ENCODE measurements at places on chromosomes 4 and X.

DNA sequence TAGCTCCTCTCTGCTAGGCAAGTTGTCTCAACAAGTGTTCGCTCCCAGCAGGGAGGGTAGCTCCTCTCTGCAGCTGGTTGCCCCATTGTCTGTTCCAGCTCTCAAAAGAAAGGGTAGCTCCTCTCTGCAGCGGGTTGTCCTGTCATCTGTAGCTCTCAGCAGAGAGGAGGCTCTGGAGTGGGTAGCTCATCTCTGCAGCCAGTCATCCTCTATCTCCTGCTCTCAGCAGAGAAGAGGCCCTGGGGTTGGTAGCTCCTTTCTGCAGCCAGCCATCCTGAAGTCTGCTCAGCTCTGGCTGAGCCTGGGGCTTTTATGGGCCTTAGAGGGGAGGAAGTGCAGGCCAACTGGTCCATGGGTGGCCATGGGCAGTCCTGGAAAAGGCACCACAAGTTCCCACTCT lies 342.7 kb downstream of the PTTG2 start:
- DNase-seq, result no peak

GRCh38 chrX:34063616-34064015 lies 68.5 kb downstream of the FAM47A start:
- no peak for DNase-seq

DNA sequence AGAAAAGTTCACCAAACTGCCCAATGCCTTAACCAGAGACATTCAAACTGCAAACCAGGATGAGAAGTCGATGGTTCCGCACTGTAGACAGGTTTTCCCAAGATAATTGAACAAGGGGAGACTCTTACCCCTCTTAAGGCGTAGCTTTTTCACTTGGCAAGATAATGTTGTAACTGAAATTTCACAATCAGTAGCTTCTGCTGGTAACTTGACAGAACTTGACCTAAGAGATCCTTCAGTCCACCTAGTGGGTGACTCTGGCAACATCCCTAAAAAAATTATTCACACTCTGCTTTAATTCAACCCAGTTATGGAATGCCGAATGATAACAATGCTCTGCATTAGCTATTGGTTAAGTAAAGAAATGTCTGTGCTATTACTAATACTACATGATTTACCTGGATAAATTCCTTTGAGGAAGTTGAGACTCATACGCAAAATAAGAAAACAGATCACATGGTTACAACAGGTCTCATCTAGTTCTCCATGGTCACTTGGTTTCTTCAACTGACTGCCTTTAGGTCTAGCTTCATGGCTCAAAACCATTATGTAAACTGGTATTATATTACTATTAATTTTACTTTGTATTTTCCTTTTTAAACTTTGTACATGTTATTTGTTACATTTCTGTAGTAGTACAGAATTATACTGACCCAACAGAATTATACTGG lies 9.1 kb downstream of the ELF2 start:
- peak; percentile 71 for DNase-seq

GRCh38 chrX:30822068-30822681 lies 66.9 kb downstream of the TAB3 start:
- DNase-seq, result peak; percentile 9

DNA sequence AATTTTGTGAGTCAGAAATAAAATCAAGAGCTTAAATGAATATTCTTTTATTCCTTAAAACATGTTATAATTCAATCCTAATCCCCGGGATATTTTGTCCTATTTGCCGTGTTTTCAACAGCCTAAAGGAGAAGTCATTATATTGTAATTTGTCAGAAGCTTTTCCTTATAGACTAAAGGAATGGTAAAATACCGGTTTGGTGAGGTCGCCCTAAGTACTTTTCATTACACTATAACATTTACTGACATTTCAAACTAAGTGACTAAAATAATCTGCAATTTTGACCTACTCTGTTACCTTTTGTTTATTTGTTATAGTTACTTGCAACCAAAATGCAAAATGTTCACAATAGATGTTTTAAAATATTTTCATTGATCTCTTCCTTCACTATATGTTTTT lies 8.8 kb downstream of the DCLK2 start:
- no peak for DNase-seq

GRCh38 chr4:39450618-39451017 lies 8.1 kb downstream of the RPL9 start:
- no peak for DNase-seq

GRCh38 chrX:72621625-72622485 lies 49.2 kb upstream of the HDAC8 start:
- peak; percentile 53 for DNase-seq

GRCh38 chrX:106894978-106895452 lies 8.1 kb downstream of the RIPPLY1 start:
- peak; percentile 74 for DNase-seq

- DNase-seq, result peak; percentile 50
Measured at GRCh38 chrX:78650906-78651437, 8.2 kb downstream of the RTL3 start.

DNA sequence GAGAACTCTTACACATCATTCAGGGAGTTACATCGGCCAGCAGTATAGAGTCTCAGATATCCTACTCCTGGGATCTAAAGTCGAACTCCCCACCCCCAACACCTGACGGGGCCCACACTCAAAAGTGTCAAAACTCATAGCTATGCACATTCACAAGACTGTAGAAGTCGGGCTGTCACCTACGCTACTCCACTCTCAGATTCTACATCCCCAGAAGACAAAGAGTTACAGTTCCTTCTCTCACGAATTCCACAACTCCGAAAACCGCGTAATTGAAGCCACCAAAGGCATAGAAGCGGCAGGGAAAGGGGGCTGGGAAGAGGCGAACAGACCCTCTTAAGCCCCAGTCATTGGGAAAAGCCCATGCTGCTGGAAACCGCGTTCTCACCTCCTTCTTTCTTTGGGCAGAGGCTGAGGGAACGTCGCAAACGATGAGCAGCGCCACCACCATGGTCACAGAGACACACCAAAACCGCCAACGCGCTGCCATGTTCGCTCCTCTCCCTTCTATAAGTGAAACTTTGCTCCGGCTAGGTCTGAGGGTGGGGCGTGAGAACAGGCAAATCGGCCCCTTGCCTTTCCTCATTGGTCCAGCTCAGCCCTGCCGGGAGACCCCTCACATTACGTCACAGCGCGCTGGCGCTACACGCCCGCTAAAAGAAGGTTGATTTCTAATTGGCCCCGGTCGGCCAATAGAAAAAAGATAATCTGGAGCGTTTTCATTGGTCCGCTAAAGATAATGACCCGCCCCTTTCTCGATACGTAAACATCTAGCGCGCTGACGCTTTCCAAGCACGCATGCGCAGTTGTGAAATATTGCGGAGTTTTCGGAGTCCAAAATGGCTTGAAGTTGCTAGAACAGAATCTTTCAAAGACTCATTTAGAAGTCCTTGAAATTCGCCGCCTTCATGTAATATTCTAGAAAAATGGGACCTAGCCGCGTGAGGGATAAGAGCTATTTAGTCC lies at the start of gene MAGT1:
MAGT1 (minus strand) TSS at position 515 of the 966 bp plus-strand sequence; CDS start at position 490, 25 bp downstream.
- DNase-seq, result peak; percentile 98

DNA sequence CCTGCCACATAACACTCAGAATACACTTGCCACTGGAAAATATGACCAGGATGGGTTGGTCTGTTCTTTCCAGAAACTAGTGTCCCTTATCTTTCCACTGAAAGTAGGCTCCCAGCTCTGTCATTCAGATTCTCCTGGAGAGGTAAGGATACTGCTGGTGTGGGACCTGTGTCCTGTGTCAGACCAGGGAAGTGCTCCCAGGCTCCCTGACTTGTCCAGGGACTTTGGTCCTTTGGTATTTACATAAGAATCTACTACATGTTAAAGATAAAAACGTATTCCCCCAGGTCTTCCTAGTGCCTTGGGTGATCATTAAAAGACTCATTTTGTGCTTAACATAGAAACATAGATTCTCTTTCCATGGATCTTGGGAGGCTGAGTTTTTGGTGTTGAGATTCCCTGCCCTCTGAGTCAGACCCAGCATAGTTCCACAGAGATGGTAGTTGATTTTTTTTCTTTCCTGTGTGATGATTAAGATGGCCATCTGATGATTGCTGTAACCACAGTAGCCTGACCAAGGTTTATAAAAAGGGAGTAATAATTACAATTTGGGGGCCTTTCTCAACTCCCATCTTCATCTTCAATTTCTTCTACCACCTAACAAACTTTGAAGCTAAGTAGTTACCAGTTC lies 159.8 kb upstream of the JADE1 start:
- peak; percentile 25 for DNase-seq
